ENCODE measurements at places on chromosomes 7 and 10. TPM values are rescaled to one million over a fixed set of nuclear protein-coding genes. Genes with fewer than 3 reads are reported as not detected.

The TBXAS1 gene
- total RNA-seq, result 5.6 TPM

The H2BK1 gene
- total RNA-seq, result 0.88 TPM

The NUTM2B gene
- total RNA-seq, result 2.0 TPM

The C1QL3 gene
- total RNA-seq, result not detected

The VOPP1 gene
- 59.2 TPM for total RNA-seq

The LLCFC1 gene
- not detected for total RNA-seq

All from activated naive CD4-positive, alpha-beta T cell treated with anti-CD3 and anti-CD28 coated beads, Interleukin-2, amount 10 ng/mL, durations not matched to agents 5 hours and 36 hours (primary cell).